Mucosa of descending colon (tissue), 3 donors: ENCODE measurements at places on chromosomes 5 and 9. TPM values are rescaled to one million over a fixed set of nuclear protein-coding genes. Genes with fewer than 3 reads are reported as not detected.
A peak's percentile ranks its signal among the peaks of the same experiment; 100 is the strongest.

DNA sequence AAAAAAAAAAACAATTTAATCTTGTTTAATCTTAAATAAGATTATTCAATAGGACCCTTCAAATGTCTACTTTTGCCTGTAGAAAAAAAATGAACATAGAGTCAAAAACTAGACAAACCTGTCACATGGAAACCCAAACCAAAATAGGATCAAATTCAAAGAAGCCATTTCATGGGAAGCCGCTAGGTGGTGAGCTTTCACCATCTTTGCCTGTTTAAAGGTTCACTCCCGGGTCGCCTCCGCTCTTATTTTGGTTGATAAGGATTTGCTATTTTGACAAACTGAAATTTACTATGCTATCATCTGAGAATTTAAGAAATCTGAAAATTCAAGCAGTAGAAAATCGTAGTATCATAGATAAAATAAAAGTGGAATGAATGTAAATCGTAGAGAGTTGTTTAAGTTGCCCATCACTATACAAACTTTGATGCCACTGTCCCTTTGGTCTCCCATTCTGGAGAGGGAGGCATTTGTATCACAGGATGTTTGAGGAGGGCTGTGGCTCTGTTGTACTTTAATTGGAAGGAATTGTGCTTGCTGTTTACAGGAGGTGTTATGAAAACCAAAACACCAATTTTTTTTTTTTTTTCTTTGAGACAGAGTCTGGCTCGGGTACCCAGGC is 43.5 kb upstream of the DNAH5 start:
- peak; percentile 58 for DNase-seq

DNA sequence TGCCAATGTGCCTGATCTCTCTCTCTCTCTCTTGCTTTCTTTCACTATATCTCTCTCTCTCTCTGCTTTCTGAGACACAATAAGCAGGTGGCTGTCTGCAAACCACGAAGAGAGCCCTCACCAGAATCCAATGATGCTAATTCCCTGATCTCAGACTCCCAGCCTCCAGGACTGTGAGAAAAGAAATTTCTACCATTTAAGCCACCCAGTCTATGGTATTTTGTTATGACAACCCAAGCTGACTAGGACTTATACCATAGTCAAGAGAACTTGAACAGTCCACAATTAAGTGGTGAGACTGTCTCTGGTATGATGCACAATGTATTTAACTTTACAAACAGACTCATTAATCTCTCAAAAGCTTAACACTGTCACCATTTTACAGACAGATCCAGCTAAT is 67.0 kb downstream of the NFIB start:
- no peak for DNase-seq

DNA sequence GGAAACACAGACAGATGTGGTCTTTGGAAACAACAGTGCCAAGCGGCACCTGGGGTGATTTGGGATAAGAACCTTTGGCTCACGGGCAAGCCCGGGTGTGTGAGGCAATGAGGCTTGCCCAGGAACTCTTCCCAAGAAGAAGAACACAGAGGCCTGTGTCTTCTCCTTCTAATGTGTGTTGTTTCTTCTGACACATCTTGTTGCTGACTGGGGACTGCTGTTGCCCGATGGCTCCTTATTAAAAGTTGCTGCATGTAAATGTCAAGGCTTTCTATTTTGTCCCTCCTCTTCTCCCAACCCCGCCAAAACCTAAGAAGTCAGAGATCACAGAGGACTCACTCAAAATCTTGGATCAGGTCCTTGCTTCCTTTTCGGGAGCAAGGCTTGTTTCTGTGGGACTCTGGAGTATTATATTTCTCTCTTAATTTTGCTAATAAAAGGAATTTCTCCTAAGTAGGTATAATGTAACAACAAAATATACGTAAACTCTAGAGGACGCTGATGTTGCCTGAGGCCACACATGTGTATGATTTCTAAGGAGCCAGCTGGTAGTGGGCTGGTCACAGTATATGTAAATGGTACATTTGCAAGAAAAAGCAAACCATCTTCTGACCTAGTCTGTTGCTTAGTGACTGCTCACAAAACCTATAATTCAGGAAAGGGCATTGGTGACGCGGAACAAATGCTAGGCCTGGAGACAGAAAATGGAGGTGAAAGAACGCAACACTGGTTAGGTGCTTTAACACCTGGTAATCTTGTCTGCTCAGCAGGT is 232.5 kb downstream of the GADD45G start:
- DNase-seq = no peak

DNA sequence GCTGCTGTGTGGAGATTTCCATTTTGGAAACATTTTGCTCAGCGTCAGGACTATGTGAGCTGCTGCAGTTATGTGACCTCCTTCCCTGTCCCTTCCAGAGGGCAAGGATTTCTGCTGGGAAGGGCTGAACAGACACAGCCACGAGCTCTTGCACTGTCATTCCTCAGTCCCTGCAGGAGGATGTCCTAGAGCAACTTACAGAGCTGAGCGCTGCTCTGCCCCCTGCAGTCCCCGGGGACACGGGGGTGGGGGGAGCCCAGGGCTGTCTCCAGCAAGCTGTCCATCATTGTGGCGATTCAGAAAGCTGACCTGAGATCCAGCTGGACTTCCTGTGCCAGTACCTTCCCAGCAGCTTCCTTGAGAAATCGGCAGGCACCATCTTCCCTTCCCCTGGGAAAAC is 28.0 kb upstream of the MAP1B start:
- no peak for DNase-seq

DNA sequence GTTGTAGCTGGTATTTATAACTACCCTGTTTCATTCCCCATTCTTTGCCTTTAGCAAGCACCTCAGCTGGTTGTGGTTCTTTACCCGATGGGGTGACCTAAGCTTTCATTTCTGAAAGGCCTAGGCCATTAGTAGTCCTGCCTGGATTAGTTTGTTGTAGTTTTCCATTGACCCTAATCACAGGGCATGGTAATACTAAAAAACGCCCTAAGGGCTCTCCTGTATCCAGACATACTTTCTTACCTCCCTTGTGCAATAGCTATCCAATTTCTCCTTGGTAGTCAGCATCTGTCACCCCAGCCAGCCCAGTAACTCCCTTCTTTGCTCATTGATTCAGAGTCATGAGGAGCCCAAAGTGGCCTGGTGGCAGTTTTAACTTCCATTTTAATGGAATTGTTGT is 24.0 kb downstream of the TMOD1 start:
- DNase-seq = no peak

DNA sequence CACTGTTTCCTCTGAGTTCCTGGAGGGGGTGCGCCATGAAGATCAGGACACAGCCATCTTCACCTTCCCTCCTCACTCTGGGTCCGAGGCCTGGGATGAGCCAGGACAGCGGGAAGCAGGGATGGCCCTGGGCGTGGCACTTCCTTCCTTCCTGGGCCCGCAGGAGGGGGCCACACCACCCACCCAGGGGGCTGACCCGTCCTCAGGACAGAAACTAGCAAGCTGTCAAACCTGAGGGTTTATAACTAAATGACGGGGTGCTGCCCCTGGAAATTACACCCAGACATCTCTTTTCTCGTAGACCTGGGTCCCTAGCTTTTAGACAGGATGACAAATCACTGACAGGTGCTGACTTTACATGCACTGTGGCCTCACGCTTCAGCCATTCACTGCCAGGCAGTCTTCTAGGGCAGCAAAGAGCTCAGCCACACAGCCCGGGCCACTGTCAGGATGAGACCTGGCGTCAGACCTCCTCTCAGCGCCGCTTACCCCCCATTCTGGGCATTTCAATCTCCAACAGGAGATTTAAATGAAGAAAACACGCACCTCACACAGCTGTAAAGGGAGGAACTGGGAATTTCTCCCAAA is 8.1 kb downstream of the FCN2 start:
- no peak for DNase-seq

DNA sequence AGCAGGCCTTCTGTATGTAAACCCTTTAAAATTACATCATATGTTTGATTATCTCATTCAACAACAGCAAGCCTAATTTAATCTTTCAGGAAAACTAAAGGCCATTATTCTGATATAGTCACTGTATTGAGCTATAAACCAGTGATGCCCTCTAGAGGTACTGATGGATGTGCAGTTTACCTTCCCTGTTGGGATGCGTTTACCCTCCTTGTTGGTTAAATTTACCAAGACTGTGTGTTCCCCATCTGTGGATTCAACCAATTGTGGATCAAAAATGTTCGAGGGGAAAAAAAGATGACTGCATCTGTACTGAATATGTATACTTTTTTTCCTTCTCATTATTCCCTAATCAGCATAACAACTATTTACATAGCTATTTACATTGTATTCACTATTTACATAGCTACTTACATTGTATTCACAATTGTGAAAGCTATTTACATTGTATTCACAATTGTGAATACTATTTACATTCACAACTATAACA is 3.7 kb upstream of the BAAT start:
- DNase-seq = no peak

DNA sequence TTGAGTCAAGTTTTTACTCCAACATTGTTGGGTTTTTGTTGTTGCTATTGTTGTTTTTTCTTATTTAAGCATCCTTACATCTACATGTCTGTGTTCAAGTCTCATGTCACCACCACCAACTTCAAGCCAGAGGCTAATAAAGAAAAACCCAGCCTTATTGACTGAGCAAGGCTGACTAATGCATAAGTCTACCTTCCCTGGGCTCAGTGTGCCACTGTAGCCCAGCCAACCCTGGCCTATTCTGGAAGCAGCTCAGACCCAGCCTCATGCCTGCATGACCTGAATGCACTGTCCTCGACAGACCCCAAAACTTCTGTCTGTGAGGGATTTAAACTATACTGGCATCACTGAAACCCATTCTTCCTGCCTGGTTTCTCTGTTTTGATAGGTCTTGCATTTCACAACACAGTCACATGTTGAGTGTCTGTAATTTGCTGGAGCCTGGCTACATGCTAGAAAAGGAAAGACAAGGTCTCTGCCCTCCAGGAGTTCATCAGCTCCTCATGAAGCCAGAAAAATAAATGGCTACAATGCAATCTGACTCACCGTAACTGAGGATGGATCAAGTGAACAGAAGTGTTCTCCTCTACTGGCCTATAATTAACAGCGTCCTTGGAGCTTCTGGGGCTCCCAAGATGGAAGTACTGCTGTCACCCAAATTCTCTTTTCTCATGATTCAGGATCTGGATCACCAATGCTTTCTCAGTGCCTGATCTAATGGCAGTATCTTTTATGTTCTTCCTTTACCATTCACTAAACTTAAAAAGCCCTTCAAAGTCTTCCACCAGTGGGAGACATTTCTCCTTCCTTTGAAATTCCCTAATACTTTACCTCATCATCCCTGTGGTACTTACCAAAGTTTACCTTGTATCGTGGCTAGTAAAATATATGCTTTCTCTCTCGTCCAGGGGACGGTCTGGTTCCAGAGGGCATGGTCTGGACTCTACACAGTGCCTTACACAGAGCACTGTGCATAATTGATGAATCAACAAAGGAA is 103.9 kb upstream of the IFNE start:
- no peak for DNase-seq

- no peak for DNase-seq
Observed at GRCh38 chr9:4573176-4573575, 82.9 kb downstream of the SLC1A1 start.

DNA sequence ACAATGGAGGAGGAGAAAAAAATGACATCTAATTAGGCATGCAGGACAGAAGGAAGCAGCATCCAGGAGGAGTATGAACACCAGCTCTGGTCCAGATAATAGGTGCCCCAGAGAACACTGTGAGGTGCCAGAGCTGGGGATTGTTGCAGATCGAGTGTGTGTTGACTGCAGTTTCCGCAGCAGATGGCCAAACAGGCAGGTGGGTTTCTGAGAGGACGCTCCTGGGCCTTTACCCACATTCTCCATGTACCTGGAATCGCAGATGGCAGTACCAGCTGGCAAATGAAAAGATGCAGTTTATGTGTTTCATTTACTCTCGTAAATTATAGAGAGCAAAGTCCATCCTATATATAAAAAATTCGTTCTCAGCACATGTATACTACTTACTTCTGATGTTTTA is 182.2 kb upstream of the ISL1 start:
- peak; percentile 46 for DNase-seq

- DNase-seq = no peak
Observed at GRCh38 chr9:6996061-6996854, 238.5 kb downstream of the KDM4C start.

GRCh38 chr5:55578771-55579170 is 44.0 kb upstream of the PLPP1 start:
- DNase-seq = no peak

- no peak for DNase-seq
Observed at GRCh38 chr5:171453988-171454387, 34.5 kb downstream of the FGF18 start.

GRCh38 chr5:43215073-43215631 is 23.1 kb downstream of the NIM1K start:
- no peak for DNase-seq

GRCh38 chr5:154791535-154791934 is 36.4 kb downstream of the LARP1 start:
- DNase-seq = no peak

DNA sequence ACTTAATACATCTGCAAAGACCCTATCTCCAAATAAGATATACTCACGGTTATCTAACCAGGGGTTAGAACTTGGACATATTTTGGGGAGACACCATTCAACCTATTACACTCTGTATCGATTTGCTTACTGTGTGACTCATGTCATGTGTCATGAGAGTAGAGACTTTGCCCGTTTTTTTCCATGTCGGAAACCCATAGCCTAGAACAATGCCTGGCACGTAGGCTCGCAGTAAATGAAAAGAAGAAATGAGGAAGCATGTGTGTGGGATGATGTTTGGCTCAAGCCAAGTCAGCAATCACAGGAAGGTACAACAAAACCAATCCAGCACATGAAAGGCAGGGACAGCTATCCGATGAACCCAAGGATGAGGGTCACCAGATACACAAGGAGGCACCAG is 94.6 kb upstream of the DNAH5 start:
- no peak for DNase-seq

ASPN gene
- 5.1 TPM for total RNA-seq

ABO gene
- 114 TPM for total RNA-seq

CTNND2 gene
- total RNA-seq = 3.4 TPM

SCGB3A2 gene
- not detected for total RNA-seq

RAB3C gene
- total RNA-seq = 3.1 TPM

C5orf52 gene
- 5.7 TPM for total RNA-seq

ANXA1 gene
- 53.1 TPM for total RNA-seq

CDX1 gene
- 140 TPM for total RNA-seq

MYO10 gene
- total RNA-seq = 87.8 TPM

IL7R gene
- 10.4 TPM for total RNA-seq

COL15A1 gene
- total RNA-seq = 11.2 TPM
